ENCODE measurements at places on chromosomes 7 and 10.

GRCh38 chr10:118585794-118586193 is 9.7 kb downstream of the PRLHR start:
- no peak for DNase-seq

- DNase-seq, result no peak
Observed at GRCh38 chr7:54833001-54833467, 74.0 kb upstream of the SEC61G start.

- DNase-seq, result no peak
Observed at GRCh38 chr10:36840788-36841187, 284.6 kb upstream of the ANKRD30A start.

- DNase-seq, result no peak
Observed at GRCh38 chr7:34313289-34313688, 344.7 kb upstream of the NPSR1 start.

DNA sequence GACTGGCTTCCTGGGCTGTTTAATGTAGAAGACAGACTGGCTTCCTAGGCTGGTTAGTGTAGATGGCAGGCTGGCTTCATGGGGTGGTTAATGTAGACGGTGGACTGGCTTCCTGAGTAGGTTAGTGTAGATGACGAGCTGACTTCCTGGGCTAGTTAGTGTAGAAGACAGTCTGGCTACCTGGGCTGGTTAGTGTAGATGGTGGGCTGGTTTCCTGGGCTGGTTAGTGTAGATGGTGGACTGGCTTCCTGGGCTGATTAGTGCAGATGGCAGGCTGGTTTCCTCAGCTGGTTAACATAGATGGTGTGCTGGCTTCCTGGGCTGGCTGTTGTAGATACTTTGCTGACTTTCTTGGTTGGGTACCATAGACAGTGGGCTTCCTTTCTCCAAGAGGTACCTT is 122.9 kb upstream of the PPP2R2D start:
- DNase-seq, result no peak

GRCh38 chr7:131325179-131325840 is 2.4 kb upstream of the MKLN1 start:
- DNase-seq, result peak; percentile 7

GRCh38 chr10:13503745-13504463 is 24.9 kb downstream of the BEND7 start:
- no peak for DNase-seq

GRCh38 chr10:17512341-17513001 is 58.1 kb upstream of the ST8SIA6 start:
- DNase-seq, result no peak

GRCh38 chr7:120920034-120920433 is 30.5 kb upstream of the ING3 start:
- no peak for DNase-seq

All from stimulated activated CD4-positive, alpha-beta T cell treated with anti-CD3 and anti-CD28 coated beads, Interleukin-1b, Interleukin-23, amount 100 ng/mL, for 24 hours (primary cell).